ENCODE measurements at places on chromosomes 16 and 17.

DNA sequence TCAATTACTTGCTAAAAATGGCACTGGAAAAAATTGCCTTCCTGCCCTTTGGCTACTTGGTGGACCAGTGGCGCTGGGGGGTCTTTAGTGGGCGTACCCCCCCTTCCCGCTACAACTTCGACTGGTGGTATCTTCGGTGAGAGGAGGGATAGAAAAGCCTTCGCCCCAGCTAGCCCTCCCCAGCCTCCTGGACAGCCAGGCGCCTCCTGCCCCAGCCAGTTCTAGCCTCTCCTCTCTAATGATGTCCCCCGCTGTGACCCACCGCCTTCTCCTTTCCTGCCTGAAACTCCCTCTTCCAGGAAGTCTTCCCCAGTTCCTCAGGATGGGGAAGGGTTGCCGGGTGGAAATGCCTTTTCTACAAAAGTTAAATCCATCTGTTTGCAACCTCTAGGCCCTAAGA, 6.2 kb downstream of the ACE start:
- no peak for DNase-seq

DNA sequence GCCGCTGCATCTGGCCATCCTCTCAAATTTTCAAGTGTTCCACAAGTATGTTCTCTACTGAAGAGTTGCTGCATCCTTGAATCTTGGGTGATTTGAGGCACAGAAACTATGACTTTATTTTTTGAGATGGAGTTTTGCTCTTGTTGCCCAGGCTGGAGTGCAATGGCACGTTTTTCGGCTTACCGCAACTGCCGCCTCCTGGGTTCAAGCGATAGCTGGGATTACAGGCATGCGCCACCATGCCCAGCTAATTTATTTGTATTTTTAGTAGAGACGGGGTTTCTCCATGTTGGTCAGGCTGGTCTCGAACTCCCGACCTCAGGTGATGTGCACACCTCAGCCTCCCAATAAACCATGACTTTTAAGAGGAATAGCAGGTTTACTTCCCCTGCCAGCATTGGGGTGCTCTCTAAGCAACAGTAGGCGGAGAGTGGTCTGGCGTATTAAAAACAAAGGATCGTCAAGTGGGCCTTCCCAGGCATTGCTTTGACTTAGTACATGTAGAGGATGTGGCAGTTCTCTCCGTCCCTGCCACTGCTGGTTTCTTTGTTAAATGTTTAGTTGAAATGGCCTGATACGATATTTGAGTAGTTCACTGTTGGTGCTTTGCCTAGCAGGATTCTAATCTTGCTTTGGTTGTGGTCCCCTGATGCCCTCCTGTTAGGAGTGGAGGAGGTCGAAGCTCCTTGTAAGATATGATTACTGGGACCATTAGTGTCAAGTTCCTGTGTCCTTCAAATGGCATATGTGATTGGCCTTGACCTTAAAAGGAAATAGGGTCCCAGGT, 9.5 kb downstream of the PYCARD start:
- no peak for DNase-seq

DNA sequence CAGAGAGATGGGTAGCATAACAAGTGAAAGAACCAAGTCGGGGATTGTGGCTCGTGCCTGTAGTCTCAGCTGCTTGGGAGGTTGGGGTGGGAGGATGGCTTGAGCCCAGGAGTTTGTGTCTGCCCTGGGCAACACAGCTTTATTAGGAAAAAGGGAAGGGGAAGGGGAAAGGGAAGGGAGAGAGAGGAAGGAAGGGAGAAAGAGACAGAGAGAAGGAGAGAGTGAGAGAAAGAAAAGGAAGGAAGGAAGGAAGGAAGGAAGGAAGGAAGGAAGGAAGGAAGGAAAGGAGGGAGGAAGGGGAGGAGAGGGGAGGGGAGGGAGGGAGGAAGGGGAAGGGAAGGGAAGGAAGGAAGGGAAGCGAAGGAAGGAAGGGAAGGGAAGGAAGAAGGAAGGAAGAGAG, 33.3 kb downstream of the CENPV start:
- no peak for DNase-seq

DNA sequence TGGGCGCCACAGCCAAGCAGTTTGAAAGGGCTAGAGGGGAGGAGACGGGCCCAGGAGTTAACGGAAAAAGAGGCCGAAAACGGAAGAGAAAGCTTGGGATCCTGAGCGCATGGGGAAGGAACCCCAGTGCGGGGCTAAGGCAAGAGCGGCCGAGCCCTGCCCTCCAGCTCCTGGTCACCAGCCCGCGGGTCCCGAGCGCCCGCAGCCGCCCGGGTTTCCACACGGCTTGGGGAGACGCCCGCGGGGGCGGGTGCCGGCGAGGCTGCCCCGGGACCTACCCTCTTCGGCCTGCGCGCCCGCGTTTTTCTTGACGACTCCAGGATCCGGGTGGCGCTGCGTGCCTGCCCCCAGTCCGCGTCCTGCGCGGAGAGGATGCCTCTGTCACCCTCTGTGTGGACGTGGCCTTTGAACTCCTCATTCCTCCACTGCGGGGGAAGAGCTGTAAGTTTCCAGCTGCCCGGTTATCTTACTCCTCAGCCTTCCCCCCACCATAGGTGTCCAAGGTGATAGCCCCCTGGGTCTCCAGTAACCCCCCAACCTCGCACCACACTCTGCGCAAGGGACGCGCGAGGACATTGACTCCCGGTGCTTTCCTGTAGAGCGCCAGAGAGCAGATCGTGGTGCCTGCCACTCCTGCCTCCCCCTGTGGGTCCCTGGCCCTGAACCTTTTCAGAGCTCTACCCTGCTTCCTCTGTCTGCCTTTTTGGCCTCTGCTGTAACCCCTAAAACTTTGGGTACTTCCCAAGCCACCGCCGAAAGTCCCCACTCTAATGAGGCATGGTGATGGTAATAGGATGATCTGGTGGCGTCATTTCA, 1.7 kb upstream of the CDH11 start:
- peak; percentile 6 for DNase-seq

GRCh38 chr16:57016301-57016700, 26.9 kb downstream of the NLRC5 start:
- DNase-seq: no peak

DNA sequence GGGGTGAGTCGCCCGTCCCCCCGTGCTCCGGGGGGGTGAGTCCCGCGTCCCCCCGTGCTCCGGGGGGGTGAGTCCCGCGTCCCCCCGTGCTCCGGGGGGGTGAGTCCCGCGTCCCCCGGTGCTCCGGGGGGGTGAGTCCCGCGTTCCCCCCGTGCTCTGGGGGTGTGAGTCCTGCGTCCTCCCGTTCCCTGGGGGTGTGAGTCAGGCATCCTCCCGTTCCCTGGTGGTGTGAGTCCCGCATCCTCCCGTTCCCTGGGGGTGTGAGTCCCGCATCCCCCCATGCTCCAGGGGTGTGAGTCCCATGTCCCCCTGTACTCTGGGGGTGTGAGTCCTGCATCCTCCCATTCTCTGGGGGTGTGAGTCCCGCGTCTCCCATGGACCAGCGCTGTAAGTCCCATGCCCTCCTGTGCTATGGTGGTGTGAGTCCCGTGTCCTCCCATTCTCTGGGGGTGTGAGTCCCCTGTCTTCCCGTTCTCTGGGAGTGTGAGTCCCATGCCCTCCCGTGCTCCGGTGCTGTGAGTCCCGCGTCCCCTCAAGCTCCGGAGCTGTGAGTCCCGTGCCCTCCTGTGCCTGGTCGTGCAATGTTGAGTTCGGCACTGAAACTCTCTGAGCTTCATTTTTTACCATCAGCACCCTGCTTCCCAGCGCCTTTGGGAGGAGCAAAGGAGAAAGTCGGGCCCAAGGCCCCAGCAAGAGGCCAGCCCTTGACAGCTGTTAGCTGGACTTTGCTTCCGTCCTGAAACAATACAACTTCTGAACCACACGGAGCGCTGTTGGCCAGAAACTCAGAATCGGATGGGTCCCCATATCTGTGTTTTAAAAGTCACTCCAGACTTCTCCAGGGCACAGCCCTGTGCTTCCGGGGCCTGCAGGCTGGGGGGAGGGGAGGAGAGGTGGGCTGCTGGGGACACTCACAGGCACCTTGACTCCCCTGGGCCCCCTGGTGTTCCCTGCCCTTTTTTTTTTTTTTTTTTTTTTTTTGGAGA, 11.5 kb upstream of the ZC3H18 start:
- no peak for DNase-seq

DNA sequence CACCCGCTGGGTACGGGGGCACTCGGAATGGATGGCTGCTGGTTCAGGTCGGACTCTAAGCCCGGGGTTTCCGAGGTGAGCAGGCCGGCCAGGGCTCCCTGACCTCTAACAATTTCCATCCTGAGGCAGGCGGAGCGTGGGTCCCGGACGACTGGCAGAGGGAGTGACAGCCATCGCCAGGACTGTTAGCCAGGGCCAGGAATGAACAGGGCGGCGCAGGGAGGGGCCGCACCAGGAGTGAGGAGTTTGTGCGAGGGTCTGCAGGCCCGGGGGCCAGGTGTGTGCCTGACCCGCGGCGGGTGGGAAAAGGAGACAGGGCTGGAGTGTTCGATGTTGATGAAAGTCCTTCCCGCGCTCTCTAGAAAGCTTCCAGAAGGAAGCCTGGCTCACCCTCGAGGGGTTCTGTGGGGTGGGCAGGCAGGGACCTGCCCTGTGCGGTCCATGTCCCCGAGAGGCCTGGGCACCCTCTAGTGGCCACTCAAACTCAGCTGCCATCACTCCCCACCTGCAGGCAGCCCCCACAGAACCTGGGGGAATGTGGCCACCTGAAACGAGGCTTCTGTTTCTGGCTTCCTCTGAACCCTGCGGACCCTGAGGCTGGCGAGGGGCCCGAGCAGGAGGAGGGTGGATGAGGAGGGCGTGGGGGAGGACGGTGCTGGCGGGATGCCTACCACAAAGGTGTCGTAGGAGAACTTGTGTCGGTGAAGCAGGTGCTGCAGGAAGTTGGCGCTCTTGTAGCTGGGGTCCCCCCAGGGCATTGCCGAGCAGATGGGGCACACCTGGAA, 8.2 kb downstream of the RNF166 start:
- DNase-seq: no peak

GRCh38 chr17:78717431-78717980, 64.6 kb downstream of the CYTH1 start:
- DNase-seq: no peak

GRCh38 chr16:25013751-25014499, 1.2 kb downstream of the ARHGAP17 start:
- DNase-seq: no peak

Data from neural crest cell (in vitro differentiated cells).